ENCODE measurements at places on chromosomes 6 and 20.

DNA sequence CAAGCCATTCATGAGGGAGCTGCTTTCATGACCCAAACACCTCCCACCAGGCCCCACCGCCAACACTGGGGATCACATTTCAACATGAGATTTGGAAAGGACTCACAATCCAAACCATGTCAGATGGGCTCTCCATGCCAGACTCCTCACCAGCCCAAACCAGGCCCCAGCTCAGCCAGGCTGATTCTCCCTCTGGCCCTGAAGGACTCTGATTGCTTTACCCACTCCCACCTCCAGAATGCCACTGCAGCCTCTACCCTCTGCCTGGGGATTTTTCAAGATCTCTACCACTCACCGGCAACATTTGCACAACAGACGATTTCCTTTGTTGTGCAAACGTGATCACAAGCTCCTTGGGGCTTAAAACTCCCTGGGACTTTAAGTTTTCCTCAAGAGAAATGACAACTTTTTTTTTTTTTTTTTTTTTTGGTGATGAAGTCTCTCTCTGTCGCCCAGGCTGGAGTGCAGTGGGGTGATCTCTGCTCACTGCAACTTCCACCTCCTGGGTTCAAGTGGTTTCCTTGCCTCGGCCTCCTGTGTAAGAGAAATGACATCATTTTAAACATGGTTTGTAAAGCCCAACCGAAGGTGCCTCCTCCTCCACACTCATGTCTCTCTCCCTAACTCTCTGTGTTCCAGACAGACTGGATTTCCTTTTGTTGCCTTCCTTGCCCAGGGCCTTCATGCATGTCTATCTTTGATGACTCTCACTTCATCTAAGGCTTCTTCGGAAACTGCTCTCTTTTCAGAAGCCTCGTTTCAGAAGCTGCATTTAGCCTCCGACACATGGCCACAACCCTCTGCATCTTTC is 147.0 kb downstream of the CDH26 start:
- DNase-seq, result no peak

- no peak for DNase-seq
Measured at GRCh38 chr6:97282238-97282725, 734 bp downstream of the MMS22L start.

GRCh38 chr6:113129991-113130390 is 727.2 kb upstream of the MARCKS start:
- DNase-seq, result no peak

DNA sequence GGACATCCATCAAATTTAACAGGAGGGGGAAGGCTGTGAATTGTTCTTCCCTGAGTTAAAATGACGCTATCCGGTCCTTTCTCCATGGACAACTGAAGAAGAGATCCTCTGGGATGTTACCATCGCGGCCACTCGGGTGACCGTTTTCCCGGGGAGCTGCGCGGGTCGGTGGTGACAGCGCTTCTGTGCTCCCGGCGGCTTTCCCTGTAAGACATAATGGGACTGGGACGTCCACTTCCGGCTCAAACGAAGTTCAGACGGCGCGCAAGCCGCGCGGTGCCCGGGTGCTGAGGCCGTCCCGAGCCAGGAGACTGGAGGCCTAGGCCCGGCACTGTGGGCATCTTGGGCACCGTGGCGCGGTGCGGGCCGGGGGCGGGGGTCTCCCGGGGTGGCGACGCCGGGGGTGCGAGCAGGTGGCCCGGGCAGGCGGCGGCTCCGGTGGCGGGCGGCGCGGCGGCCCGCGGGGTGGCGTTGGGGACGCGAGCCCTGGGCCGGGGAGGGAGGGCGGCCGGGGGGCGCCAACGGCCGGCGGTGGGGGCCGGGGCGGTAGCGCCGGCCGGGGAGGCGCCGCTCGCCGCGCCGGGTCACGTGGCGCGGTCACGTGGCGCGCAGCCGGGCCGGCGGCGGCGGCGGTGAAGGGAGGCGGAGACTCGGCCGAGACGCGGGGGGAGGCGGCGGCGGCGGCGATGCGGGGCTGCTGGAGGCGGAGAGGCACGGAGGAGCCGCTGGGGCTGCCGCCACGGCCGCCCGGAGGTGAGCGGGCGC is 63.6 kb downstream of the GTF2H5 start:
- DNase-seq, result peak; percentile 12

DNA sequence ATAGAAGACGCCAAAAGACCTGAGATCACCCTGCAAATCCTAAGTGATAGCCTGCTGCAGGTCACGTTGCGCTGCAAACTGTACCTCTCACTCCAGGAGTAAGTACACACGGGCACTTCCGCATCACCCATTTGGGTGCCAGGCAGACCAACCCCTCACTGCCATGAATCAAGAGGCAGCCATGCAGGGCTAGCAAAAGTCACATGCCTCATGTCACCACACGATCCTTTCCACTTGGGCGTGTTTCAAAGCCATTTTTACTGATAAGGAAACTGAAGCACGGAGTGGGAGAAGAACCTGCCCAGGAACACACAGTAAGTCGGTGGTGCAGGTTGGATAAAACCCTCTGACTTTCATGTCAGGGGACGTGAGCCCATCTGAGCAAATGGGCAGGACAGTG is 37.0 kb downstream of the BPIFB1 start:
- no peak for DNase-seq

GRCh38 chr6:147075381-147075780 is 128.8 kb upstream of the STXBP5 start:
- DNase-seq, result no peak

GRCh38 chr6:38077488-38078030 is 258.0 kb downstream of the ZFAND3 start:
- DNase-seq, result no peak

DNA sequence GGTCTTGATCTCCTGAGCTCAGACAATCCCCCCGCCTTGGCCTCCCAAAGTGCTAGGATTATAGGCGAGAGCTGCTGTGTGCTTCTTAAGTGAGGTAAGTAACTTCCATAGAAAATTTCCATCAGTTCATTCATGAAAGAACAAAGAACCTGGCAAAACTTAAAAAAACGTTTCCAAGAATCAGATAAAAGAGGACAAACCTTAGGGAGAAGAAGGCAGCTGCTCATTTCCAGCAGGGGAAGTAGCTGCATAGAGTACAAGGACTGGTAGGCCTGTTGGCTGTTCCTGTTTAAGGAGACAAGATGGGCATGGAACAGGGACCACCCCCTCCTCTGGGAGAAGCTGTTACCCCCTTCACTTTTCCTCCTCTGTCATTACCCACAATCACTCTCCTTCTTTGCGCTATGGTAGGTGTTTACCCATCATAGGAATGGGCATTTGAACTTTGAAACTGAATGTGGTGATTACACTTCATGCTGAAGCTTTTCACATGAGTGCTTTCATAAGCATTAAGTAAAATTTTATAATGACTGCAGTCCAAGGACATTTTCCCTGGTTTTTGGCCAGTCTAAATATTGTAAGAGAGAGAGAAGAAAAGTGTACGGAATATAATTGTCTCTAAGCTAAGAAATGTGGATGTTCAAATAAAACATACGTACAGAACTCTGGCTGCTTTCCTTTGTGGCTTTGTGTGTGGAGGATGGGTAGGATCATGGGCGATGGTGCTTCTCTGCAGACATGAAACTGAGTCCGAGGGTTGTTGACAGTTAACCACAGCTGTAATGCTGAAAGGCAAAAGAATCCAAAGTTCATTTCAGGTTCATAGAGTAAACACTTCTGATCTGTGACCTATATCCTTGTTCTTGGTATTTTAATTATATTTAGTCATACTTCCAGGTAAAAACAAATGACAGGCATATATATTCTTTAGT is 56.4 kb downstream of the CCN2 start:
- no peak for DNase-seq

GRCh38 chr6:27433714-27434113 is 39.2 kb downstream of the ZNF184 start:
- DNase-seq, result no peak

DNA sequence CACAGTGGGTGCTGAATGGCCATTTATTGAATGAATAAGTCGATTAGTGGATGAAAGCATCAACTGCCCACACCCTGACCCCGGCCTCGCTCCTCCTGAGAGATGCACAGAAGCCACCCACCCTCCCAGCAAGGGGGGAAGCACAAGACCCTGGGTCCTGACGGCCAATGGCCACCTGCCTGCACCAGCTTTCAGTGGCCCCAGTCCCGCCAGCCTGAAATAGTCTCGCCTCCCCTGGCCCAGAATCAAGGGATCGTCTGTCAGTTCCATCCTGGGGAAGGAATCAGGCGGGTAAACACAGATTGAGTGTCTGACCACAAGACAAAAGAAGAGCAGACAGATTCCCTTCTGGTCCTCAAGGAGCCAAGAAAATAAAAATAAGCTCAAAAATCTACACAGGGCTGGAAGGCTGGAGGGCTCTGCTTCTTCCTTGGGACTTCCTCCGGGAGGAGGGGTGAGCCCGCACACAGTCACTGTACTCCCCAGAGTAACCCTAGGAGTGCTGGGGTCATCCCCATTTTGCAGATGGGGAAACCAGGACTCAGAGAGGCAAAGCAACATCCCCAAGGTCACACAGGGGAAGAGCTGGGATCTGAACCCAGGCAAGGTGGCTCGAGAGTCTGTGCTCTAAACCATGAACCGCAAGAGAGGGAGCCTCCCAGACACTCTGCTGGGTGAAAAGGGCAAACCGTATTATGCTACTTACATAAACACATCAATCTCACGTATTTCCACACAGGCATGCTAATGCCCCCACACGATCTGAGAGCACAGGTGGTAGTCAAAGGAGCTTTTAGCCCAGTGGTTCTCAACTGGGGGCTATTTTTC is 7.8 kb downstream of the PREX1 start:
- no peak for DNase-seq

DNA sequence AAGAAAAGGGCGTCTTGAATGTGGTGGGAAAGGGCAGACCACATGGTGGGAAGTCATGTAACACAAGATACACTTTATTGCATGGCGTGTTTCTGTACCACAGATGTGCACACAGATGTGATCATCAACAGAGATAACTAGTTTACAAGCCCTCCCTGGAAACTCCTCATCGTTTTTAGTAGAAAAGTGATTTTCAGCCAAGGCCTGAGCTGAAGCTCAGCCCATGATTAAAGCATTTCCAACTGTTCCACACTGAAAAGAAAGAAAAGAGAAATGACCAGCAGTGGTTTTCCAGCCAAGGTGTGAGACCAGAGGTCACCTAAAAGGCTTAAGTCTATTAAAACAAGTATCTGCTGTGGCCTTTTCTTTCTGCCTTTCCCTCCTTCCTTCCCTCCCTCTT is 463.9 kb upstream of the JAG1 start:
- DNase-seq, result no peak

GRCh38 chr6:14202947-14203346 is 85.4 kb downstream of the CD83 start:
- no peak for DNase-seq

- no peak for DNase-seq
Measured at GRCh38 chr20:24754691-24755090, 194.4 kb upstream of the CST7 start.

All from esophagus squamous epithelium (tissue), 5 donors.